Activated CD4-positive, alpha-beta T cell treated with anti-CD3 and anti-CD28 coated beads, Interleukin-2, amount 50 U/mL, for 16 hours (primary cell): ENCODE measurements at places on chromosomes 7 and 10.

- no peak for DNase-seq
Observed at GRCh38 chr10:35875016-35875676, 233.1 kb upstream of the FZD8 start.

DNA sequence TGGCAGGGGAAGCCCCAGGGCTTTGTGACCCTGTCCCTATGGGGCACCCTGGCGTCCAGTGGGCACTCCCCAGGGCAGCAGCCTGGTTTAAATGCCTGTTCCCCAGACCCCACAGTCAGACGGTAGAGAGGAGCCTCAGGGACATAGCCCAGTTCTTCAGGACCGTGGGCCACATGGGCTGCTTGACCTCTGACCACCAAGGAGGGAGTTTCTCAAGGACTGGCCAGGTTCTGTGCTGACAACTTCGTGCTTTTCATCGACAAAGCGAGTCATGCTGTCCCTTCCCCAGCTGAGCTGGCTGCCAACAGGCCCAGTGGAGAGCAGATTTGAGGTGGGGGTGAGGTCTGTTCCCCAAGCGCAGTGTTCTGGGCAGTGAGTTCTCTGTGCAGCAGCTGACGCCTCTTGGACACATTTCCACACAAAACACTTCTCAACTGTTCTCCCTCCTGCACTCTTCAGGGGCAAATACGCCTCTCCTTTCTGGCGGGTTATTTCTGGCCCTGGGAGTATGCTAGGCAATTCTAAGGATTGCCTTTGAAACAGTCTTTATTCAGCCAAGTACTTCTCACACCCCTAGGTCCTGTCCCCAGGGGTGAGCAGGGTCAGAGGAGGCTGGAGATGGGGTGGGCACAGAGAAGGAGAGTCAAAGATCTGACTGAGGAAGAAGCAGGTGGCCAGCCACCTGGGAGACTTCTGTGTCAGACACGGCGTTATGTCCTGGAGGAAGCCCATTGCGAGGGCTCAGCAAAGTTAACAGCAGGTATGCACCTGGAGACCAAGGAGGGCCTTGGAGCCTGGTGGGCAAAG is 57.3 kb upstream of the CAMK2B start:
- DNase-seq = no peak

GRCh38 chr10:24727786-24728185 is 4.1 kb upstream of the ARHGAP21 start:
- DNase-seq = no peak

GRCh38 chr10:101066146-101066895 is 4.5 kb downstream of the KAZALD1 start:
- peak; percentile 50 for DNase-seq

GRCh38 chr10:71582019-71582418 is 137.6 kb downstream of the C10orf105 start:
- DNase-seq = no peak
